ENCODE measurements at places on chromosomes 11 and 22. TPM values are rescaled to one million over a fixed set of nuclear protein-coding genes. Genes with fewer than 3 reads are reported as not detected.

GRCh38 chr11:110711448-110711775, 825 bp downstream of the ARHGAP20 start:
- no peak for DNase-seq

DNA sequence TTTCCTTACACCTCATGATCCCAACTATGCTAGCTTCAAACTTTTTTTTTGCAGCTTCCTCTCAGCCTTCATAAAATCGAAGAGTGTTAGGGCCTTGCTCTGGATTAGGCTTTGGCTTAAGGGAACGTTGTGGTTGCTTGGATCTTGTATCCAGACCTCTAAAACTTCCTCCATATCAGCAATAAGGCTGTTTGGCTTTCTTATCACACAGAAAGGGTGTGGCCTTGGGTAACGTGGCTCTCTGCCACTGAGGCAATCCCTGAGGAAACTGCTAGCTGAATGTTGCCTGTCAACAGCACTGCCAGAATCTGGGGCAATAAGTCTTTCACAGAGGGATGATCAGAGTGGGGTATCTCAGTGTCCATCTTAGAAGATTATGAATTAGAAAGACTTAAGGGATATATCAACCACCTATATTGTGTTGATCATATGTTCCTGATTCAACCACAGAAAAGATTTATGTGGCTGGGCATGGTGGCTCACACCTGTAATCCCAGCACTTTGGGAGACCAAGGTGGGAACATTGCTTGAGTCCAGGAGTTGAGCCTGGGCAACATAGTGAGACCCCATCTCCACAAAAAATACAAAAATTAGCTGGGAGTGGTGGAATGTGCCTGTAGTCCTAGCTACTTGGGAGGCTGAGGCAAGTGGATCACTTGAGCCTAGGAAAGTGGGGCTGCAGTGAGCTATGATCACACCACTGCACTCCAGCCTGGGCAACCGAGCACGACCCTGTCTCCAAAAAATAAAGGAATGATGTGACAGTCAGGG, 12.5 kb upstream of the CUL5 start:
- DNase-seq: no peak

DNA sequence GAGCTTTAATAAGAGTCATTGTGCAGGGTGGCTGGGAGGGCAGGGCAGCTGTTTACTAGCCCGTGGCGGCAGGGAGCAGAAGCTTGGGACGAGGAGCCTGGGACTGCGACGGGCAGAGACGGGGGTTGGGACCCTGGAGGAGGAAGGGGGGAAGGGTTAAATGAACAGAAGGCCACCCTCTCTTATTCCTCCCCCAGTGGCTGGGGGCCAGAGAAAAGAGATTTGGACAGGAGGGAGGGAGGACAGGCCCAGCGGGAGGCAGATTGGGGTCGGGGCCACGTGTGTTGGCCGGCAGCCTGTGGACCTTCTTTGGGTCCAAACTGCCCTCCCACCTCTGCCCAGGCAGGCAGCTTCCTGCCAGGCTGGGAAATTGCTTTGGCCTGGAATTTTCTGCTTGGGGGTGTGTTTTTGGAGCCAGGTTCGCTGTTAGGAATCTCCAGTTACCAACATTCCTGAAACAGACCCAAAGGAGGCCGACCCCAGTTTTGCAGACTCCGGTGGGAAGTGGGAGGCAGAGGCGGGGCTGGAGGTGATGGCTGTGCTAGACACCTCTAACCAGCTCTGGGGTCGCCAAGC, 50.2 kb downstream of the APOL3 start:
- no peak for DNase-seq

DNA sequence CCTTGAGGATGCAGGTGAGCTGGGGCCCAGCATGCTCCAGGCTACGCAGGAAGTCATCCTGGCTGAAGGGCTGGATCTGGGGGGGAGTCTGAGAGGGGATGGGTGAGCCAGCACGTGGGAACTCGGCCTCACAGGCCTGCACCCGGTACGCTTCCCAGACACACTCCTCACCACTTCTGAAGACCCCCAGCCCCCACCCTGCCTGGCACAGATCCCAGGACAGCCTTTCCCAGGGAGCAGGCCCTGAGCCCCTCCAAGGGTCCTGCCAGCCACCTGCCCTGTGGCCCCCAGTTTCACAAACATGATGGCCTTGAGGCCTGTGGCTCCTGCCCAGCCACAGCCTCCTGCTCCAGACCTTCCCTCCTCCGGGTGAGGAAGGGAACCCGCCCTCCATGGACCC, 5.6 kb upstream of the PLXNB2 start:
- DNase-seq: no peak

GRCh38 chr11:47021527-47021818, 84.9 kb downstream of the CSTPP1 start:
- no peak for DNase-seq

GRCh38 chr11:60756307-60757032, at the start of gene MS4A15:
Gene MS4A15 (plus strand): TSS chr11:60756867. CDS start chr11:60763734, 6,867 bp downstream.
- no peak for DNase-seq

- no peak for DNase-seq
Observed at GRCh38 chr11:27754035-27755017, 54.1 kb upstream of the BDNF start.

DNA sequence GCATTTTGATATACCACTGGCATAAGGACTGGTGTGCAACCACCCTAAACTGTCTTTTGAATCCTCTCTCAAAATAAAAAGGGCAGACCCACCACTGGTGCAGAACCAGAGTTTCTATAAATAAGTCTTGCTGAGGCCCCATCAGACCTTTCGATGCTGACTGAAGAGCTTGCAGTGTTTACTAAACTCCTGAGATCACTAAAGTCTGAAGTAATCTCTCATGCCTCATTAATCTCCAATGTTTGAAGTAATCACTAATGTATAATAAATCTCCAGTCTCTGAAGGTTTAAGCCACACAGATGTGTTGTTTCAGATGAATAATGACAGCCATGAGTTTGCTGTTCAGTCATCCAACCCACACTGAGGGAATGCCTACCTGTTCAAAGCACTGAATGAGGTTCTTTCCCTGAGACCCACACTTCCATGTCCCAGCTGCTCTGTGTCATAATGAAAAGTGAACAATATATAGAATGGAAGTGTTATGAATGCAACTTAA, 50.6 kb upstream of the DEUP1 start:
- DNase-seq: no peak

GRCh38 chr11:19736831-19737230, 24.2 kb downstream of the NAV2 start:
- no peak for DNase-seq

DNA sequence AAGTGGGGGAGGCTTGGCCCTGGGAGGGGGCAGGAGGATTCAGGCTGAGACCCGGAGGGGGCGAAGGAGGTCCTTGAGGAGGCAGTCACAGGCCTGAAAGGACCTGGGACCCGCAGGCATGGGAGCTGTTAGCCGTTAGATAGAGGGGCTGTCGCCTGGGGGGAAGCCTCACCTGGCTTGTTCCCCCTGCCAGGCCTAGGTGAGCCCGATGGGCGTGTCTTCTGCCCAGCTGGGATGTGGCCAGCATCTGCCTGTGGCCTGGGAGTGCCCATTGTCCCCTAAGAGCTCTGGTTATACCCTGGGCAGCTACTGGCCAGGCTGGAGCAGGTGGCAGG, 1.8 kb upstream of the DUSP8 start:
- DNase-seq: no peak

- DNase-seq: no peak
Observed at GRCh38 chr11:70881948-70882715, 370.2 kb downstream of the SHANK2 start.

- no peak for DNase-seq
Observed at GRCh38 chr11:103367650-103368049, 258.4 kb downstream of the DYNC2H1 start.

DNA sequence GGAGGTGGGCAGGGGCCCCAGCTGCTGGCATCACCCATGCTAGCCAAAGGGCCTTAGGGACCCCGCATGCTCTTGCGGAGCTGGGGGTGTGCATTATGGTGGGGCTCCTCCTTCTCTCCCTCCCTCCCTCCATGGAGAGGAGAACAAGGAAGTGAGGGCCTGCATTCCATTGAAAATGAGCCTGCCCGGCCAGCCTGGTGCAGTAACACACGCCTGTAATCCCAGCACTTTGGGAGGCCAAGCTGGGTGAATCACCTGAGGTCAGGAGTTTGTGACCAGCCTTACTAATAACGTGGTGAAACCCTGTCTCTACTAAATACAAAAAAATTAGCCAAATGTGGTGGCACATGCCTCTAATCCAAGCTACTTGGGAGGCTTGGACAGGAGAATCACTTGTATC, 22.4 kb downstream of the SNAP29 start:
- no peak for DNase-seq

GRCh38 chr11:109859045-109859724, 234.0 kb upstream of the ZC3H12C start:
- DNase-seq: no peak

GRCh38 chr11:131668500-131669400, 298.3 kb downstream of the NTM start:
- DNase-seq: no peak

DNA sequence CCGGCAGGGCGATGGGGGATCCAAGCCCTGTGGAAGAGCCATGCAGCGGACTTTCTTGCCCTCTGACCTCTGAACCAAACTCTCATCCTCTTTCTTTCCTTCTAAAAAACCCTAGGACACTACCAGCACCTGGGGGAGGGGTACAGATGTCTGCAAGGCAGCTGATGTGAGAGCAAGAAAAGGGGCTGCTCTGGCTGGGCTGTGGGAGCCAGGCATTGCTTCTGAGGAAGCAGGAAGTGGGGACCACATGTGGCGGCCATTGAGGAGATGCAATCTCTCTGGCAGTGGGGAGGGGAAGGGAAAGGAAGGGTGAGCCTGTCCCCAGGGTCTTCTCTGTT, 36.0 kb downstream of the FAM83F start:
- DNase-seq: no peak

GRCh38 chr22:31085493-31085824, 4.3 kb downstream of the SMTN start:
- DNase-seq: no peak

DNA sequence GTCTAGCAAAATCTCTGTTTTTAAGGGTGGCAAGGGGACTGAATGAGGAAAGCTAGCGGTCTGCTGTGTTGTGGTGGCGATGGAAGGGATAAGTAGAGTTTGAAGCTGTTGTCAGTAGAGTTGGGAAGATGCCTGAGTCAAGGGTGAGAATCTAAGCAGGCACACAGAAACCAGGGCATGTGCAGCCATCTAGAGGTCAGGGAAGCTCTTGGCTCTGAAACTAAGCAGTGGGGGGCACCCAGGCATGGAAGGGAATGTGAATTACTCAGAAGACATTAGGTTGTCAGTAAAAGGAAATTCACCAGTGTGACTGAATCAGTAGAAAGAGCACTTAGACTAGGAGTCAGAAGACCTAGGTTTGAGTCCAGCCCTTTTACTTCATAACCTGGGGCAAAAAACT, 15.4 kb downstream of the BMAL1 start:
- DNase-seq: no peak

GRCh38 chr11:27277843-27278242, 85.2 kb downstream of the CCDC34 start:
- no peak for DNase-seq

GRCh38 chr11:26558190-26558589, 13.9 kb downstream of the MUC15 start:
- no peak for DNase-seq

DNA sequence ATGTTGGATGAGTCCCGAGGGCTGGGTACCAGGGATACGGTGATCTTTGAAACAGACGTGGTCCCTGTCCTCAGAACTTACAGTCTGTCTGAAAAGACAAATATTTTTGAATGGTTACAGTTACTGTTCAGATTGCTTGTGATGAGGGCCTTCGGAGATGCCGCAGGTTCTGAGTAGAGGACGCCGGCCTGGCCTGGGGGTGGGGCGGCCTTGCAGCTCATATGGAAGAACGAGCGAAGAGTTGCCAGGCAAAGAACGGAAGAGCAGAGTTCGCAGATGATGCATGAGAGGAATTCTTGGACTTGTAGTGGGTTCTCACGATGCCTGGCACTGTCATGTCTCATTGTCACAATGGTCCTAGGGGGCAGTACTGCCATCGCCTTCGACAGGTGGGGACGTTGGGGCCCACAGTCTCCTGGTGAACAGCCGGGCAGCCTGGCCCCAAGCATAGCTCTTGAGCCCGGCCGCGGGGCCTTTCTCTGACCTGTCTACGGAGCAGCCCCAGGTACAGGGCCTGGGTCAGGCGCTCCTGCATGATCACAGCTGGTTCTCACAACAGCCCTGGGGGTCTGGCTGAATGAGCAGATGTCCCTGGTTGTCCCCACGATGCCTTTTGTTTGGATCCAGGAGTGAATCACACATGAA, 60.9 kb upstream of the PARVG start:
- no peak for DNase-seq

DNA sequence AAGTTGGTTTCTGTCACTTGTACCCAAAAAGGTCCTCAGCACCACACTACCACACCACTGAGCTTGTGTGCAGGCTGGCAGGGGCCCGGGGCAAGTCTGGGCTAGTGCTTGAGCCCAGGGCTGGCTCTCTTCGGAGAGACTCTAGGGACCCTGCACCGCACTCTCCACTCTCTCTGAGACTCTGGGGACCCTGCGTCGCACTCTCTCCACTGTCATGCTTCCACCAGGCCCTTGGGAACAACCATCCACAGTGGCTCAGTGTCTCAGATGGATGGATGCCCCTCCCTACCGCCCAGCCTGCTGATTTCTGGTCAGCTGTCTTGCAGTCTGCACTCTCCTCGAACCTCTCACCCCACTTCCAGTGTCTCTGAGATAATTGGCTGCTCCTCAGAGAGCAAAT, 2.0 kb upstream of the SBF1 start:
- no peak for DNase-seq

Gene WT1
- total RNA-seq: 2.3 TPM

Gene PNPLA5
- total RNA-seq: not detected

Gene TSPAN32
- total RNA-seq: 1.9 TPM

Gene NDUFA6
- 54.0 TPM for total RNA-seq

Gene CTTN
- total RNA-seq: 149 TPM

Gene RIMBP3B
- 0.11 TPM for total RNA-seq
